DMS79 treated with DMSO at 0.1 percent for 48 hours (cell line): ENCODE measurements at places on chromosomes 11 and 22.

DNA sequence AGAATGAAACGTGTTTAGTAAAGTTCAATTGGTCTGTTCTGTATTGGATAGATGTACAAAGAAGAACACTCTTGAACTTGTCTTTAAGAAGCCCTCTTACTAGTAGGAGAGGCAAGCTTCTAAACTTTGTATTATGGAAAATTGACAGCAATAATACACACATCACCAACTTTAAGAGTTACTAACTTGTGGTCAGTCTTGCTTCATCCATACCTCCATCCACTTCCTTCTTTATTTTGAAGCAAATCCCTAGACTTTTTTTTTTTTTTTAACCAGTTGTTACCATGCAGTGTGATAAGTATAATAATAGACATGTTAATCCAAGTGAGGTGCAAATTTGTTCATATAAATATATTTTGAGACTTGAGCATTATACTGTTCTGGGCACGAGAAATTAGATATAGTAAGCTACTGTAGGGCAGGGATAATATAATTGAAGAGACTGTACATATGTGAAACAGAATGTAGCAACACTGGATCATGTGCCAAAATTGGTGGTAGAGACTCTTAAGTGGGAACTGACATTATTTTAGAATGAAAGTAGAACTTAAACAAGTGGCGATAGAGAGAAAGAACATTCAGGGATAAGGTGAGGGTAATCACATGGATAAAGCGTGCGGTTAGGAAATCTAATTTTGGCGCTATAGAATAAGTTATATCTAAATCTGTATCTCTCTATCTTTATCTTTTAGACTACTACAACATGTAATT, 6.5 kb downstream of the FAR1 start:
- no peak for DNase-seq

DNA sequence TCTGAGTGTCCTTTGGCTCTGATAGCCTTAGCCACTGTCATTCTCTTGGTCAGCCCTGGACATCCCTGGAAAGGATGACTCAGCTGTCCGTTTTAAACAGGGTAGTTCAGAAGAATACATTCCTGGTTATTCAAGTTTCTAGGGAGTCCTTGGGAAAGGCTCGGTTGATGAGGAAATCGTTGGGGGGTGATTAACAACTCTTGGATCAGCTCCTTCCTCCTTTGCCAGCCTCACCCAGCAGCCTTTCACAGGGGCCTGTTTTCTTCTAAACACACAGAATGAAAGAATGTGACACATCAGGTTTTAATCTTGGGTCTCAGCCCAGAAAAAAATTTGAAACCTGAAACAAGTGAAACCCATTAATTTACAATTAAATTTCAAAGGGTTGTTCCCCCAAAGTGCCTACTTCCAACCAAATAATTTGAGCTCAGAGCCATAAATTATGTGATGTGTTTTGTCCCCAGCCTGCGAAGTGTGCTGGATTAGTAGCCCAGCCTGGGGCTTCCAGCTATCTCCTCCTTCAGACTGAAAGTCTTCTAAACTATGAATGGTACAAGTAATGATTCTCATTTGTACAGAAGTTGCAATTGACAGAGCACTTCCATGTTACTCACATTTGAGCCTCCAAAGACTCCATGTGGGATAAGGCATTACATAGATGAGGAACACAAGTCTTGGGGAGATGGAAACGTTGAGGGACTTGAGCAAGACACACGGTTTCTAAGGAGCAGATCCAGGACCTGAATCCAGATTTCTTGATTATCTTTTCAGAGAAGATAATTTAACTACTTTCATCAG, 19.3 kb upstream of the MRGPRX2 start:
- DNase-seq, result no peak

DNA sequence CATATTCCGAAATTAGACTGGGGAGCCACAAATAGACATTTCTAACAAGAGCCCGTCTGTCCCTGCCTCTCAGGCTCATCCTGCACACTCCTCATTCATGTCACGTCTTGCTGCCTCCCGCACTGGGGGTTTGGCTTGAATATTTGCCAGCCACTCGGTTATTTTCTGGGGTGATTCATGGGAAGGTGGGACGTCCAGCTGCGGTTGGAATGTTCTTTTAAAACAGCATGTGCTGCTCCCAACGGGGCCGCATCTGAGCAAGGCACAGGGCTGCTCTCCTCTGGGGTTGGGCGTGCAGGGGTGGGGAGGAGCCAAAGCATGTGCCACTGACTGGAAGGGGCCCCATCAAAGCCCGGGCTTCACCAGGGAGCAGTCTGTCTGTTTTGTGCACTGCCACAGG, 25.9 kb upstream of the SLC5A4 start:
- no peak for DNase-seq

- DNase-seq, result no peak
These were observed 36.1 kb upstream of the SCN3B start for GRCh38 chr11:123690485-123690884.

DNA sequence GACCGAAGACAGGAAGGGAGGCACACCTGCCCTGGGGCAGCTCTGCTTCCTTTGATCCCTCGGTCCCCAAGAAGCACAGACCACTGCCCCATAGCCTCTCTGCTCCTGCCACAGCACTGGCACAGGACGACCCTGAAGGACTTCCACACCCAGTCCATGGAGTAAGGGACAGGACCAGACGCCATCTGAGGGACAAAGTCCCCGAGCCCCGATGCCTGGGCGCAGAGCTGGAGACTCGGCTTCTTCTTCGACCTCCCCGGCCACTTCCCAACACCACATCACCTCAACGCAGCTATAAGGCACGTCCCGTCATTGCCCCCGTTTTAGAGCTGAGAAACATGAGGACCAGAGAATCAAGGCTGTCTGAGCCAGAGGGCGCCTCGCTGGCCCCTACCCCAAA, 310.5 kb downstream of the BRD1 start:
- DNase-seq, result no peak

- DNase-seq, result no peak
These were observed 186.6 kb downstream of the JRKL start for GRCh38 chr11:96576383-96576782.

GRCh38 chr11:70603114-70603755, 204.9 kb downstream of the CTTN start:
- DNase-seq, result no peak

DNA sequence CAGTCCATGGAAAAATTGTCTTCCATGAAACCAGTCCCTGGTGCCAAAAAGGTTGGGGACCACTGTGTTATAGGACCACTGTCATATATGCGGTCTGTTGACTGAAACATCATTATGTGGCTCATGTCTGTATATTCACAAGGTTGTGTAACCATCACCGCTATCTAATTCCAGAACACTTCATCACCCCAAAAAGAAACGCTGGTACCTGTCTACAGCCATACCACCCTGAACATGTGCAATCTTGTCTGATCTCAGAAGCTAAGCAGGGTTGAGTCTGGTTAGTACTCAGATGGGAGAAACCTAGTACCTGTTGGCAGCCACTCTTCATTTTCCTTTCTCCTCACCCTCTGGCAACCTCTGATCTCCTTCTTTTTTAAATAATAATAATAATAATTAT, 12.9 kb upstream of the PIK3IP1 start:
- DNase-seq, result no peak

DNA sequence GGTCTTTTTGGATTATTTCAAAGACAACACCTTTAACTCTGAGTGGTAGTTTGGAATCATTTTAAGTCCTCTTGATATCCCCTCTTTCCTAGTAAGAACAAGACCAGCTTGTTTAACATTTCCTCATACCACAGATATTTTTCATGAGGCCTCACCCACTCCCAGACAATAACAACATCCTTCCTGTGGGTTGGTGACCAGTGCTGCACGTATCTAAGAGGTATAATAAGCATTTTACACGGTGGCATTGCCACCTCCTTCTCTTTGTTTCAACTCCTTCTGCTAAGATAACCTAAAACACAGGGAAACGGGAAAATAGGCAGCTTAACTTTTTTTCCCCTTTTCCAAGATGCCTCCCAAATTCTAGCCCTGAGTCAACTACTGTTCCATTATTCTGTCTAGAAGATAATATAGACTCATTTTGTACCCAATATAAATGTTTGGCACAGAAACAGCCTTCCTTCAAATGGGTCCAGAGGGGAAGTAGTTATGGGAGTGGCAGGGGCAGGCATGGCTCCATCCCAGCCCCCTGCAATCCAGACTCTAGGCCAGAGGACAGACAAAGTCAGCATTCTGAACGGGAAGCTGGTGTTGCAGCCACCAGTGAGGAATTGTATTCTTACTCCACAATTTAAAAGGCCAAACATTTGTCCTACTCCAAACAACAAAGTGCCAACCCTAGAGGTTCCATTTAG, 28.5 kb downstream of the MAML2 start:
- DNase-seq, result no peak

DNA sequence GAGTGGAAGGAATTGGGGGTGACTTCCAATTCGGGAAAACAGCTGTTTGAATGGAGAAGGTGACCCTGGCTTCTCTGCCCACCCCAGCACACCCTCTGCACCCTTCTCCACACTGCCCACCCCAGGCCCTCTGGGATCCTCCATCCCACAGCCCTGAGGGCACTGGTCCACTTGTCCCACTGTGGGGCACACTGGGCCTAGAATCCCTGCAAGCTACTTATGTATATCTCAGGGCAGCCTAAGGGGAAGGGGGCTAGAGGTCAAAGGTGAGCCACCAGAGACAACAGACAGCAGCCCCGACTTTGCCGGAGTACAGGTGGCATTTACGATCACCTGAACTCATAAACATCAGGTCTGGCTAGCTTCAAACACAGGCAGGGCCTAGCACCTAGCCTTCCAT, 673 bp upstream of the SCUBE2 start:
- DNase-seq, result no peak

- DNase-seq, result no peak
These were observed 49.9 kb downstream of the ST3GAL4 start for GRCh38 chr11:126405374-126405773.

DNA sequence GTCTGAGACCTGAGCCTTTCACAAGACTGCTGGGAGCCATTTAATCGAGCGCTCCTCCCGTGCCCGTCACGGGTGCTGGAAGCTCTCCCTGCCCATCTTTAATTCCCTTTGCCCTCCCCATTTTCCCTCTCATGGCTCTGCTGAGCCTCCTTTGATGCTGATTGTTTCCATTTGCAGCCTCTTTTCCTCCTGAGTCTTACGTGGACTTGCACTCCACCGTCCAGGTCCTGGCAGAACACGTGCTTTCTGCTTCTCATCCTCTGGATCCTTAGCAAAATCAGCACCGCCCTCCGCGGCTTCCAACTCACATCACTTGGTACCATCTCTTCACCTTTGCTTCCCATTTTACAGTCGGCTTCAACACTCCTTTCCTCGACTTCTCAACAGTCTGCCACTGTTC, 7.3 kb downstream of the IFT27 start:
- DNase-seq, result no peak

DNA sequence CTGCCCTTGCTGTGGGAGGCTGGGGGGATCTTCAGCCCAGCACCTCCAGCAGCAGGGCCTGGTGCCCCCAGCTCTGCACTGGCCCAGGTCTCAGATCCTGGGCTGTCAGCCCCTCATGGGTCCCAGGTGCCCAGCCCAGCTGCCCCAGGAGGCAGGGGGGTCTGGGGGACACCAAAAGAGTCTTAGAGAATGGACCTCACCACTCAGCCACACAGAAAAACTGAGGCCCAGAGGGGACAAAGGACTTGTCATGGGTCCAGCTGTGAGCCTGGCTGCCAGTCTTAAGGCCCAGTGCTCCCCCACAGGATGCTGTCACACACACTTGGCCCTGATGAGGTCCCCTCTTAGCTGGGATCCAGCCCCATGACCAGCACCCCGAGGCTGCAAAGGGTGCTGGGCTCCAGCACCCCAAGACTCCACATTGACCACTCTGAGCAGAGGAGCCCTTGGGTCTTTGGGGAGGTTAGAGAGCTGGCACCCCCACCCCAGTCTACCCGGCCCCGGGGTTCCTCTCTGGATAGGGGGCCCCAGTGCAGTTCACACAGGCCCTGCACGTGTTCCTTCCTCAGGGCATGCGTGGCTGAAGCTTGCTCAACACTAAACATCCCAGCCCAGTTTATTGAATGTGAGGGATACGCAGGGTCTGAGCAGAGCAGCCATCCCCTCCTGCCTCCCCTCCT, 54.4 kb downstream of the IGLL5 start:
- no peak for DNase-seq
